ENCODE measurements at places on chromosomes 4 and X.

DNA sequence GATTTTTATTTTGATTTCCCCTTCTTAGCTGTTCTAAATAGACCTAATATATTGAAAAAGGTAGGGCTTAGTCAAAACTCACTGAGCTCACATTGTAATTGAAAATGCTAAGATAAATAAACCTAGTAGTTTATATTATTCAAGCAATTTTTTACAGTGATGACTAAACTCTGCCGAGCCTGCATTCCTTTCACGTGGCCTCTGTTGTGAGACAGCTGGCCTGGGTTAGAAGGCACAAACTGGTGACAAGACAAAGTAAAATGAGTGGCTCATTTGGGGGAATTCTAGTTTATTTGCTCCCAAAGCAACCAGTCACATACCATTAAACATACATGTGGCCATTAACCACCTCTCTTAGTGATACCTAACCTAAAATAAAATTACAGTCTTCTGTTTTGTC lies 169.4 kb upstream of the TEX13C start:
- DNase-seq, result no peak

- no peak for DNase-seq
Measured at GRCh38 chrX:134886002-134886596, 104.7 kb upstream of the SMIM10 start.

GRCh38 chr4:142423861-142424260 lies 422.2 kb downstream of the INPP4B start:
- no peak for DNase-seq

GRCh38 chr4:179871726-179872125 lies 2371.5 kb upstream of the TENM3 start:
- no peak for DNase-seq

GRCh38 chr4:90960433-90960832 lies 833.2 kb downstream of the CCSER1 start:
- DNase-seq, result no peak

Measured in LHCN-M2 (cell line).